ENCODE measurements at places on chromosomes 3 and 15.

DNA sequence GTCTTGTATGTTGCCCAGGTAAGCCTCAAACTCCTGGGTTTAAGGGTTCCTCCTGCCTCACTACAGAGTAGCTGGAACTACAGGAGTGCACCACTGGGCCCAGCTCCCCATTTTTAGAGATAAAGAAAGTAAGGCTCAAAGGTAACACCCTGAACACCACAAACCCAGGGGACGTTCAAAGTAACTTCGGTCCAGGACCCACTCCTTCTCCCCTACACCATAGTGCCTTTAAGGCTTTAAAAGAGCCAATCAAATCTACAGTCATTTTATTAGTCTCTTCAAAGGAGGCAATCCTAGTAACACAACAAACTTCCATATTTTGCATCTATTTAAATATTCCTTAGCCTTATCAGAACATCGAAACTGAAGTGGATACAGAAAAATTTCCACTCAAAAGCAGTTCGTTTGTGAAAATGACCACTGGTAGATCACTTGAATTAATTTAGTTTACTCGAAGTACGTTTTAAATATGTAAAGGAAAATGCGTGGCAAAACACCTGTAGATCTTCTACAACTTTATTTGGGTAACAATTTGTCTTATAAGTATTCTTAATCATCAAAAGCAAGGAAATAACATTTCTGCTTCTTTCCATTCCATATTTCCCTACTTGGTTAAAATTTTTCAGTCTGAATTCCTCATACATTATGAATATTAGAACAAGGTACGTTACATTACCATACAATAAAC lies 1.8 kb downstream of the STAG1 start:
- DNase-seq, result no peak

GRCh38 chr3:122679882-122680474 lies 661 bp upstream of the PARP14 start:
- DNase-seq, result no peak

DNA sequence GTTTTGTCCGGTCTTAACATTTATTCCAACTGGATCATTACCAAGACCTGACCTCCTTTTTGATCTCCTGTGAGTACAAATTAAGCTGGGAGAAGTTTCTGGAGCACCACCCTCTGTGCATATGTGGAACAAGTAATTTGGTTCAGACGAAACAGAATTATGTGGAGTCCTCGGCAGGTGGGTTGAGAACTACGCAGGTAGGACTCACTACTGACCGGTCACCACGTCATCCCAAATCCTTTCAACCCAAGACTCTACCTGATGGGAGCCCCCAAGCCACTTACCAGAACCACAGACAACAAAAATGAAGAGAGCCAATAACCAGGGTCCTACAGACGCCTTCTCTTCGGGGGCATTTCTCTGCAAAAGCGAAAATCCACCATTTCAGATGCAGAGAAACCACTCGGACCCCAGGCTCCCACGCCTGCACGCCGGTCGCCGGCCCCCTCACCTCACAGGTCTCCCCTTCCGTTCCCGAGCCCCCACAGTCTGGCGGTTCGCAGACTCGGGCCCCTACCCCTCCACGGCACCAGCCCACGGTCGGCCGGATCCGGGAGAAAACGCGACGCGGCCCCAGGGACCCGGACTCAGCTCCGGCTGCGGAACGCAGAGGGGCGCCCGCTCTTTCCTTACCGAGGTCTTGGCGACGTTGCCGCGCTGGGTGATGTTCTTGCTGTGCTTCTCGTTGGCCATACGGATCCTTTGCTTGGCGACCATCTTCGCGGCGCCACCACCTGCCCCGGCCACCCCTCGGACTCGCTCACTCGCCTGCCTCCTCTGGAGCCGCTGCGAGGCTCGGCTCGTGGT lies 674 bp downstream of the SERP1 start:
- peak; percentile 19 for DNase-seq

DNA sequence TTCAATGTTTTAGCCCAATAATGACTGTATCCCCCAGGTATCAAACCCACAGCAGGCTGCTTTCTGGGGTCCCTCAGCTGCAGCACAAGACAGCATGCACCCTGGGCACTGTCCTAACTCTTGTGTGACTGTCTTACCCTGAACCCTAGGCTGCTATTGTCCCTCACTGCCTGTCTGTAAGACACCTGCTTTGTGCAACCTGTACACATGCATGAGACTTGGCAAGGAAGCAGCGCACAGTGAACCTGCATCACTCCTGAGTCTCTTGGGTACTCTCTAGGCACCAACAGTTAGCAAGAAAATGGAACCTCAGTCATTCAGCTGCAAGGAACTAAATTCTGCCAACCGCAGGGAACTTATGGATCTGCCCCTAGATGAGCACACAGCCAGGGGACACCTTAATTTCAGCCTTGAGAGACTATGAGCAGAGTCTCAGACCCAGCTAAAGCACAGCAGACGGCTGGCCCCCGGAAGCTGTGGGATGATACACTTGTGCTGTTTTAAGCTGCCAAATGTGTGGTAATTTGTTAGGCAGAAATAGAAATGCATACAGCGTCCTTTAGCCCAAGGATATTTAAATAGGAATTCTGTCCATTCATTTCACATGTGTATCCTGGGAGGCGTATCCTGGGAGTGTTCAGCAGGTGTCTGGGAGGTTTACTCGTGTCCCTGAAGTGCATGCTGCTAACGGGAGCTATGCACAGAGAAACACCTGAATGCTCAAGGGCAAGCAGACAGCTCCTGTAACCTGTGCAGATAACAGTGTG lies 223.8 kb downstream of the KLF13 start:
- no peak for DNase-seq

- no peak for DNase-seq
These were observed 21.5 kb upstream of the ZBTB38 start for GRCh38 chr3:141346839-141347238.

GRCh38 chr3:30342318-30343060 lies 263.9 kb upstream of the TGFBR2 start:
- no peak for DNase-seq

DNA sequence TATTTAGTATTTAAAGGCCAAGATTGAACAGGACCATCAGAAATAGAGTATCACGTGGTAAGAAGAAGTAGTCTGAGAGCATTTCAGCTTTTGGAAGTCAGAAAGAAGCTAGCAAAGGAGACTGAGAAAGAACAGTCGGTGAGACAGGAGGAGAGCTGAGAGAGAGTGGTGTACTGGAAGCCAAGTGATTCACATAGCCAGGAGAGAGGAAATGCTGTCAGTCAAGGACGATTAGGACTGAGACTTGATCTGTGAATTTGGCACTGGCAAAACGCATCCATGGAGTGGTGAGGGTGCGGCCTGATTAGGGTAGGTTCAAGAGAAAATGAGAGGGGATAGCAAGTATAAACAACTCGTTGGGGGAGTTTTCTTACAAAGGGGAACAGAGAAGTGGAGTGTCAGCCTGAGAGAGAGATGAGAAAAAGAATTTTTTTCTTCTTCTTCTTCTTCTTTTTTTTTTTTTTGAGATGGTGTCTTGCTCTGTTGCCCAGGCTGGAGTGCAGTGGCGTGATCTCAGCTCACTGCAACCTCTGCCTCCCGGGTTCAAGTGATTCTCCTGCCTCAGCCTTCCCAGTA lies 44.9 kb downstream of the CHD2 start:
- no peak for DNase-seq

DNA sequence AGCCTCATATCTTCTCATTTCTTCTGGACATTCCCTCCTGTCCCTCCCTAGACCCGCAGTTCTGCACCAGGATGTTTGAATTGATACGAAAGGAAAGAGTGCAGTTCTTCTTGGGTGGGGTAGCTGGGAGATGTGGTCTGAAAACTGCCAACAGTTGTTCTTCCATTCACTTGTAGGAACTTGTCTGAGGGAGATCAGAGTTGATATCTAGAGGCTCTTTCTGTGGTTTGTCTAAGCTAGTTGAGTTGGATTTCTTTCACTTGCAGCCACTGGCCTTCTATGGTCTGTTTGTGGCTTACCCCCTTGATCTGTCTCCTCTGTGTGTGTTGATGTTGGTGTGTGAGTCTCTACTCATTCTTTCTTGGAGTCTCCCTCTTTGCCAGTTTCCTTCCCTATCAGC lies 42.5 kb upstream of the PIK3CB start:
- no peak for DNase-seq

DNA sequence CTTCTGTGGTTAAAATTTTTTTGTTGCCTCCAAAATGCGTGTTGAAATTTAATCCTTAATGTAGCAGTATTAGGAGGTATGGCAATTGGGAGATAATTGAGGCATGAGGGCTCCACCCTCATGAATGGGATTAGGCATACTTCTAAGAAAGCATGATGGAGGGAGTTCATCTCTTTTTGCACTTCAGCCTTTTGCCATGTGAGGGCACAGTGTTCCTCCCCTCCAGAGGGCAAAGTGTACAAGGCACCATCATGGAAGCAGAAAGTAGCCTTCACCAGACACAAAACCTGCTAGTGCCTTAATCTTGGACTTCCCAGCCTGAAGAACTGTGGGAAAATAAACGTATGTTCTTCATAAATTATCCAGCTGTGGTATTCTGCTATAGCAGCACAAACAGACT lies 429.5 kb downstream of the ZIC1 start:
- DNase-seq, result no peak

DNA sequence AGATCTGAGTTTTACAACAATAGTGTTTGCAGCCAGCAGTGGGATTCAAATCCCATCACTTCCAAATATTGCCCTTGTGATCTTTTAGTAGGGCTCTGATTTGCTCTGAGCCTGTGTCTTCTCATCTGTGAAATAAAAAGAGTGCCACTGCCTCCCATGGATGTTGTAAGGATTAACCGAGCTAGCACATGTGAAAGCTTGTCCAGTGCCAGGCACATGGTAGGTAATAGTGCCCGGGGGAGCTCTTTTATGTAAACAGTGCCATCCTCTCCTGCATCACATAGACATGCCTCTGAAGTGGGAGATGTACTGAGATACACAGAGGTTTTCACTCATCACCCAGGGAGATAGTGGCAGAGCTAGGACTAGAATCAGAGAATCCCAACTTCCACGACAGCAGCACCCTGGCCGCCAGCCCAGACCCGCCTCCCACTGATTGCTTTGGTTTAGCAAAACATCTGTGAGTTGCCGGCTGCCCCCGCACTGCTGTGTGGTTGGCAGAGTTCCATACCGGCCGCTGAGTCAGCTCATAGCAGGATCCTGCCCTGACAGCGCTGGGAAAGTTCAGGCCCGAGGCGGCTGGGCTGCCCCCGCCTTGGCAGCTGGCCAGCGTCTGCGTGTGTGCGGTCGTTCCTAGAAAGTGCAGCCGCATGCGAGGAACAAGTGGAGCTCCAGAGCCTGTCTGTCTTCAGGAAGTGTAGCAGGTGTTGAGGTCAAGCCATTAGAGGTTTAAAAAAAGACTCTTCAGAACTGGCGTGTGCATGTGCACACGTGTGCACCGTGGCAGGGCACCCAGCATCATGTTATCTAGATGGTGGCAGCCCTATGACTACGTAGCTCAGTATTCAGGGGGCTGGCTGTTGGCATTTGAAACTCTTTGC lies 5.0 kb downstream of the ARID3B start:
- DNase-seq, result peak; percentile 82

DNA sequence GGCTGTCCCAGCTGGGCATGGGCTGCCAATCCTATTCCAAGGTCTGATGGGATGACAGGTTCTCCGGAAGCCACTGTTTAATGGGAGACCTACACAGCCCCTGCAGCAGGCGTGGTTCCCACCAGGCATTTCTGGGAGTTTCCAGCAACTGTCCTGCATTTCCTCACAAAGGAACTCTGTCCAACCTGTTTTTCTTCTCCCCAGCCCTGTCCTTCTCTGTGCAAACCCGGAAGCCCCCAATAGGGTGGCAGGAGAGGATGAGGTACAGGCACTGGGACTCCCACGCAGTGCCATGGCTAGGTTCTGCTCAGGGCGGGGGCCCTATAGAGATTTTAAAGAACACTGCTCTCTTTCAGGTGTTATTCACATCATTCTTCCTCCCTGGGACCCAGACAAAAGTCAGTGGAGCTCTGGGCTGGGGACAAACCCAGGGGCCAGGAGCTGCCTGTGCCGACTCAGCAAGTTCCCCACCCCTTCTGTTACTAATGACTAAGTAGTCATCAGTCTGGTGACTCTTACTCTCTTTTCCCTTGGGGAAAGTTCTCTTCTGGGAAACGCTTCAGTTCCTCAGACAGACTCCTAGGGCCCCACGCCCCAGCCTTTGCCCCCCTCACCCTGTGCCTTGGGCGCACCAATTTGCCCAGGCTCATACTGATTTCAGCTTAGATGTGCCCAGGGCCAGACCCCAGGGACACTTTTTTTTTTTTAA lies 97.7 kb downstream of the CD47 start:
- no peak for DNase-seq

DNA sequence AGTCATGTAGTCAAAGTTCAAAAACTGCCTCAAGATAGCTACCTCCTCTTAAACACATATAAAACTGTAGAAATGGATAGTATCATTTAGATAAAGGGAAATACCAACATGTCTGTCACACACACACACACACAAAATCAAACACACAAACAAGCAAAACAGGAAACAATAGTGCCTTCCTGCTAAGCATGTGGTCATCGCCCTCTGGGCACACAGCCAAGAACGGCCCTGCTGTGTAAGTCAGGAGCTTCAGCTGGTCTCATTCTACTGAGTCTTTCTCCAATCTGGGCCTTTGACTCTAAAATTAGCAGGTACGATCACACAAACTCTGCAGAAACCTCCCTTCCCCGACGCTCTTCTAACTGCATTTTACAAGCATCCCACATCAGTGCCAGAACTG lies 272.2 kb upstream of the CHRNA7 start:
- no peak for DNase-seq

DNA sequence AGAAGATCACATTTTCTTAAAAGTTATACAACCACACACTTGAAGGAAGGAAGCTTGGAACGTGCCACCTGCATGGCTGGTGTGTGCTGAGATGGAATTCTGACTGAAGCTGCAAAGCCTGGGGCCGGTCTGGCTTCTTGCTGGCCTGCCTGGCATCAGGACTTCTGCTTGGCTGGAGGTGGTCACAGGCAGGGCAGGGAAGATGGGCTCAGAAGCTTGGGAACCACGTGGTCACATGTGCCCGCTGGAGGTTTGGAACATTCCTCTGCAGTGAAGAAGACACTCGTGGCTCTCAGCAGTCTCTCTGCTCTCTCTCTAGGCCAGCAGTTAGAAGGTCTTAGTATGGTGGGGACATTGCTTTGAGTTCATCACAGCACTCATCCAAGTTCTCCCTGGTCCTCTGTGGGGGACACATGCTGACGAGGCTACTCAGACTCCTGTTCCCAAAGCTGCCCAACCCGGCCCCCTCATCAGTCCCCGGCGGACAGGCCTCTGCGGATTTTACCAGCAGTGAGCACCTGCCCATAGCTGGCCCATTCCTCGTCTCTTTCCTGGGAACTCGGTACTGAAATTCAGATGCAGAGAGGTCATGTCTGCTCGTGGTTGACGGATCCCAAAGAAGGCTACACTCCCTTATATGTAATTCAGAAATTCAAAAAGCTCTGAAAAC lies 229.0 kb downstream of the ADAMTS17 start:
- DNase-seq, result no peak

DNA sequence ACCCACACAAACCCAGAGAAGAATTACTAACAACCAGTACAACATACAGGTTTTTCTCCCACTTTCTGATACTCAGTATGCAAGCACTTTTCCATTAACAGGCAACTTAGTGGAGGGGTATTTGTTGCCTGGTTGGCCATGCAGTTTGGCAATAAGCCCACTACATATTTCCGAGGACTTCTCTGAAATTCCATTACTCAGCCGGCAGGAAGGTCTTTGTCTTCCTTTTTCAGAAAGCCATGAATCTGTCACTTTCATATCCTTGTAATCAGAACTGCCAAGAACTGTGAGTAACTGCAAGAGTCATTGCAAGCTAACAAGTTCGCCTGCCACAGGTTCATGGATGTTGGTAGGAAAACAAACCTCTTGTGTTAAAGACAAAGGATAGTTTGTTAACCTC lies 422.3 kb upstream of the ROBO1 start:
- no peak for DNase-seq

- peak; percentile 60 for DNase-seq
These were observed at the start of gene ARHGAP31 for GRCh38 chr3:119293871-119294695. ARHGAP31 (plus strand) TSS chr3:119294383; CDS start chr3:119294905, 522 bp downstream.
